ENCODE measurements at places on chromosomes 3 and 15.

DNA sequence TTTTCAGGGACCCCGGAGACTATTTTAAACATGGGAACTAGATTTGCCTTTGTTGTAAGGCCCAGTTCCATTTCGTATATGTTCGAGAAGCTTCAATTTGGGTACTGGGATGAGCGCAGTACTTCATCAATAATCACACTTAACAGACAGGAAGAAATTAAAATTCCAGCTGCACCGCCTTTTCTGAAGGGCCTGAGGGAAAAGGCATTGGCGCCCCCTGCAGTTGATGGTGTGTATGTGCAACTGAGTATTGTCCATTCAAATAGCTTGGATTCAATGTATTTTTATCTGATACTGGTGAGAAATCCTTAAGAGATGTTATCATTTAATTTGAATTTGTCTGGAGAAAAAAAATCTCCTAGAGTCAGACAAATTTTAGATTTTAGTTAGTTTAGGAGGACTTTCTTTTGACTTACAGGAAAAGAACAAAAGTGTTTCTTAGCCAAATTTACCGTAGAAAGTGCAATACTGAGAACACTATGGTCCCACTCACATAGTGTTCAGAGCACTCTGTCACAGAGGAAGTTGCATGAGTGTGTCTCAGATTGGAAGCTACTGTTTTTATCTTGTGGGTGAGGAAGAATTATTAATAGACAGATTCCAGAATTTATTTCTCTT lies 5.4 kb upstream of the ALDH1A2 start:
- DNase-seq: peak; percentile 17

DNA sequence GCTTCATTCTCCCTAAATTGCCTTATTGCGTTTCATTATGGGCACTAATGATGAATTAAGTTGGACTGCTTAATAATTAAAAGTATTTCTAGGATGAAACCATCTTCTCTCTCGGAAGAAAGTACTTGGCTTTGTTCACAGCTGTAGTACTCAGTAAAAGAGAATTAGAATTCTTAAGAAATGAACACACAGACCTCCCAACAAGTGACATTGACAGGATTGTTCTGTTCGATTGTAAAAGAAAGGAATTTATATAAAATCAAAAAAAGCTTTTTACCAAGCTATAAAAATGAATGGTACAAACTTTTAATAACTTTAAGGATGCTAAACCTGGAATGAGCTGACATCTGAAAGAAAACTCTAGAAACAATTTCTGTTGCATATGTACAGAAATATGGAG lies 416.4 kb upstream of the THRB start:
- no peak for DNase-seq

- no peak for DNase-seq
Observed at GRCh38 chr3:125401402-125401801, 26.3 kb upstream of the ZNF148 start.

DNA sequence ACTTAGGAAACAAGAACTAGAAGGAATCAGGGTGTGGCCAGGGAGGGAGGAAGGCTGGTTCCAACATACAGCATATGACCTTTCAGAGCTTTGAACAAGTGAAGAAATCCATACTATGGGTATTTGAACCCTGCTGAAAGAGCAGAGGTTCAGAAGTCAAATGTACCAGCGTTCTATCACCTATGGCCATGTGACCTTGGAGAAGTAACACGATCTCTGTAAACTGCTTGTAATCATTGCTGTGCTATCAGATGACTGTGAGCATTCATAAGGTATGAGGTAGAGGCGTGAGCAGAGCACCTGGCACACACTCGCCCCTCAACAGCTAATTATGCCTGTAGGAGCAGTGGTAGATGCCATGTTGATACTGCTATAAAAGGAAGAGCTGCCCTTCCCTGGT lies 55.2 kb downstream of the KLHL6 start:
- no peak for DNase-seq

- no peak for DNase-seq
Observed at GRCh38 chr3:20576228-20576627, 390.2 kb upstream of the SGO1 start.

DNA sequence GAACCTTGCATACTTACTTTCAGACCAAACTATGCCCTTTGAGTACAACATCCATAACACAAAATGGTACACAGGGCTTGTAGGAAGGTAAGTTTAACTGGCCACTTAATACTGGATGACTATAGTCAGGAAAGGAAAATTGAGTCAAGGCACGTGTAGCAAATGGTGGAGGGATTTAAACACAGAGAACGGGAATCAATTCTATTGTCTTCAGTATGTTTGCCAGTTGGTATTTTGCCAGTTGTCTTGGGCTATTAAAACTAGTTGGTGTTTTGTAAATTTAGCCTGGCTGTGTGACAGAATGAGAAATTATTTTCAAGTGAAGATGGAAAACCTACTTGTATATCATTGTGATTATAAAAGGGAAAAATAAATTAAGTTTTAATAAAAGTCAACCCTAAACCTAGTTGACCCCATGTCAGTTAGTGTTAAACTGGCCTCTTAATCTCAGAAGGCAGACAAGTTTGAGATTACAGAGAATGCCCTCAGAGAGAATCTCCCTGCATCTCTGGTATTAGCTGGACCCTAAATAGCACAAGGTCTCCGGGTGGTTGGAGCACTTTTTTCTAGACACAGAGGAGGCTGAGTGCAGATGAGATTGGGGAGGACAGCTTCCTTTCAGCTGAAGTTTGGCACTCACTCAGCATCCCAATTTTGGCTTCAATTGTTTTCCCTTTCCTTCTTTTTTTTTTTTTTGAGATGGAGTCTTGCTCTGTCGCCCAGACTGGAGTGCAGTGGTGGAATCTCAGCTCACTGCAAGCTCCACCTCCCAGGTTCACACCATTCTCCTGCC lies 91.2 kb downstream of the MB21D2 start:
- no peak for DNase-seq
